Spinal cord (tissue), 10 donors: ENCODE measurements at places on chromosomes 6 and 20.

DNA sequence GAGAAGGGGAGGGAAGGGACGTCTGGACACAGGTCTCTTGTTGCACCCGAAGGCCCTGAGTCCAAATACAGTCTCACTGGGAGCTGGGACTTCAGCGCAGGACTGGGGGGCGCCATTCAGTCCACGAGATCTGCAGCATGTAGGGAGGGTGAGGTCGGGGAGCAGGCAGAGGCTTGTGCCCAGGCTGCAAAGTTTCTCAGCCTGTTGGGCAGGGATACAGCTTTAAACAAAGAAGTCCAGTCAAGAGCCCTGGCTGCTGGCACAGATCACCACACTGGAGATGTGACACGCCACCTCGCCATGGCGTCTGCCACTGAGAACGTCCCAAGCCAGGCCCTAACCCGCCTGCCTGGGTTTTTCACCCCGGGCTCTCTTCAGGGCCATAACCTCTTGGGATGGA, 256.6 kb downstream of the DLL1 start:
- DNase-seq = peak; percentile 34

GRCh38 chr6:53238311-53238710, 89.7 kb upstream of the GCM1 start:
- DNase-seq = no peak

GRCh38 chr20:62280303-62280702, 22.5 kb upstream of the ADRM1 start:
- no peak for DNase-seq

GRCh38 chr6:138293428-138294395, 75.4 kb upstream of the PBOV1 start:
- no peak for DNase-seq

- DNase-seq = peak; percentile 26
These were observed 57.4 kb downstream of the SLC24A3 start for GRCh38 chr20:19269737-19270340.

GRCh38 chr6:37544530-37544929, 44.8 kb upstream of the CCDC167 start:
- DNase-seq = no peak

GRCh38 chr6:170174771-170175643, 115.9 kb downstream of the DLL1 start:
- DNase-seq = no peak

- DNase-seq = no peak
These were observed 8.7 kb upstream of the CCR6 start for GRCh38 chr6:167113935-167114910.

DNA sequence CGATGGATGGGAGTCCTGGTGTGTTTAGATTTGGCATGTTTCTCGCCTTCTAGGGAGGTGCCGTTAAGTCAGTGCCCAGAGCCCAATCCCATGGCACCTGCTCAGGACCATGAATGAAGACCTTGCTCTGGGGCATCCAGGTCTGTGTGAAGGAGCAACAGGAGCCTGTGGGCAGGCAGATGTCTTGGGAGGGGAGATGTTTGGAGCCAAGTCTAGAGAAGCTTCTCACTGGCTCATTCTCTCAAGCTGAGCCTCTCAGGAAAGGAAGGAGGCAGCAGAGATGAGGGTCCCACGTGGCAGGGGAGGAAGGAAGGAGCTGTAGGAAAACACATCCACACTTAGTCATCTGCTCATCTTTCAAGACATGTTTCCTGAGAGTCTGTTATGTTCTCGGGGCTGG, 9.5 kb upstream of the SIRPB1 start:
- no peak for DNase-seq

DNA sequence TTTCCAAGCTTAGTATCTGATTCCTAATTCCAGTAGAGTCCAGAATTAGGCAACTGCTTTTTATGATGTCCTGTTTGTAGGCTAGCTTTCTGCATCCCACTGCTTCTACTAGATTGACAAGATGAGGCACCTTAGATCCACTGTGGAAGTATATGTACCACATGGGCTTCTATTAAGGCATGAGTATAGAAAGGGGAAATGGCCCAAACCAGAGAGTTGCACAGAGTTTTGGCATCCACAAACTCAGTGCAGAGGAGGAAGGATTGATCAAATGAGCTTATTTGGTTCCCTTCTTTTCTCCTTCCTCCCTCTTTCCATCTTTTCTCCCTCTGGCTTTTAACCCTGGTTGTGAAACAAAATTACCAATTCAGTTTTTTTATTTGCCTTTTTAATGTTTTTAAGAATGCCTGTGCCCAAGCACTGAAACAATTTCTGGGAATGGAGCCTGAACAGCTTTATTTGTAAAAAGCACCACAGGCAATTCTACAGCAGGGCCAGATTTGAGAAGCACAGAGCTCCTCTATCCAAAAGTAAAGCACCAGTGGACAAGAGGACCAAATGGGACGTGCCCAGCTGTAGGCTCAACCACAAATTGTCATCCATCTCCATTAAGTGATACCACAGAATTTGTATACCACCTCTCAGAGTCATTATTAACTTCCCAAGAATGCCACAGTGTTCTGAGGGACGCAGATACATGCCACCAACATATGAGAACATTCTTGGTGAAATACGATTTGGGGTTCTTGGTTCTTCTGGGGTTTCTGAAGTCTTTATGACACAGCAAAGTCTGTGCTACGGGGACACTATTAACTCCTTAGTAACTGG, 969.1 kb downstream of the KIF16B start:
- DNase-seq = no peak

GRCh38 chr6:31744422-31744821, 4.6 kb downstream of the MSH5 start:
- DNase-seq = no peak

GRCh38 chr6:33427585-33428223, 7.8 kb downstream of the SYNGAP1 start:
- peak; percentile 74 for DNase-seq

GRCh38 chr20:17542993-17543412, 11.8 kb upstream of the BFSP1 start:
- DNase-seq = peak; percentile 76

- DNase-seq = peak; percentile 23
These were observed 531.3 kb upstream of the JAG1 start for GRCh38 chr20:11204926-11205768.
